Stimulated activated CD4-positive, alpha-beta T cell treated with anti-CD3 and anti-CD28 coated beads, Interleukin-1b, Interleukin-23, amount 100 ng/mL, for 1 hour (primary cell): ENCODE measurements at places on chromosomes 1 and 21.

- DNase-seq, result no peak
Observed at GRCh38 chr21:37176716-37177115, 90.4 kb downstream of the VPS26C start.

DNA sequence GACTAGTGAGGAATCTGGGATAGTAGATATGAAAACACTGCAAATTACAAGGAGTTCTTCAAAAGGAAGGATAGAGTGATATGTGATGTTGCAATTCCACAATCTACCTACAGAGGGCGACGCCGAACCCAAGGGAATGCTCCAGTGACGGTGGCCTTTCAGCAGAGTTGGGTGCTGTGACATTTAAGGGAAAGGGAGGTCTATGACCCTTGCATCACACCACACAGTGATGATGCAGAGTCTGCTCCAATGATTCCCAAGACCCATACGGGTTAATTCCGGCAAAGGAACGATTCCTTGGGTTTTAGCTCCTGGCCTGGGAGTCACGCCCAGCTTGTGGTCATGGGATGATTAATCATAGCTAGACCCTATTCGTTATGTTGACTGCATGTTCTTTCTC, 123.0 kb upstream of the IGSF21 start:
- no peak for DNase-seq

GRCh38 chr1:178926046-178926445, 55.2 kb upstream of the ANGPTL1 start:
- DNase-seq, result no peak

- no peak for DNase-seq
Observed at GRCh38 chr1:93313026-93313425, 32.7 kb upstream of the DR1 start.
